ENCODE measurements at places on chromosomes 7 and 10.

DNA sequence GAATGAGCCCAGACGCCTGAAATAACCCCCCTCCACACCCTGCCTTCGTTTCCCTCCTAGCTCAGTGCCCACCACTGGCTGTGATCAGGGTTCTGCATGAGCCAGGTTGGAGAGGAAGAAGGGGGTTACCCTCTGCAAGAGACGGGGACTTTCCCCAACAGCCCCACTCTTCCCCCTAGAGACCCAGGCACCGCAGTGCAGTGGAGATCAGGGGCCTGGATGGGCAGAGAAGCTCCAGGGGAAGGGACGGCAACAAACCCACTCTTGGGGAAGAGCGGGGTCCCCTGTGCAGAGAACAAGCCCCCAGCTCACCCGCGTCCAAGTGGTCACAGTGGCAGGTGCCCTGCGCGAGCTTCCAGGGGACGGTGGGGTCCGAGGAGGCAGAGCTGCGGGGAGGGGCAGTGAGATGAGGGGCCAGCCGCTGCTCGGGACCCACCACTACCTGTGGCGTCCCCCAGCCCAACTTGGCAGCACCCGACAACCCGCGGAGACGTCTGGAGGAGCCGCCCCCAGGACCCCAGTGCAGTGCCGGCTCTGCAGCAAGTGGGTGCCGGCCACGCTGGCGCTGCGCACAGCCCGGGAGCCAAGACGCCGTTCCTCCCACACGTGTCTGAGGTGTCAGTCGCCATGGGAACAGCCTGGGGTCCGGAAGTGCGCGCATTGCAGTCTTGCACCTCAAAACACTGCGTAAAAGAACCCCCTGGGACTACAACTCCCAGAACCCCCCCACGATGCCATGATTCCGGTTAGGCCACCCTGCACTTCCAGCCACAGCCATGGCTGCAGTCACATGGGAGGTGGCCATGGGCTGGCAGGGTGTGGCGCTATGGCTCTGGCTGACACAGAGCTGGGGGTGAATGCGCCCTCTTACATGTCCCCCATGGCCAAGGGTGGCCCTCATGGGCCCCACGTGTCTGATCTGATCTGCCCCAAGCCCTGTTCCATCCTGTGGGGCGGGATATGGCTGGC is 45.8 kb upstream of the WIPI2 start:
- DNase-seq = no peak

- DNase-seq = no peak
These were observed 28.7 kb upstream of the ADARB2 start for GRCh38 chr10:1766049-1766448.

DNA sequence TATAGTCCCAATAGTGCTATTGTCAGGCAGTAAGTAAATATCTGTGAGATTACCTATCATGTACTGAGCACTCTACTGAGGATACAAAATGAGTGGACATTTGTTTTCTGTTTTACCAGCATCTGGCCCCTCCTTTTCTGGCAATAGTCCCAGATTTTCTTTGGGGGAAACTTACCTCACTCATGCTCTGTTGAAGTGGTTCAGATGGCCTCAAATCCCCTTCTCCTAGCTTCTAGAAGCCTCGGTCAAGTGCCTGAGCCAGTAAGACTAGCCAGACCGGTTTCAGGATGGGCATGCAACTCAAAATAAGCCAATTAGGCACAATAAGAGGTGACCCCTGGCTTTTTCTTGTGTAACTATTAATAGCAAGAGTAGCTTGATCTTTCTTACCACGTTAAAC is 19.7 kb downstream of the TRDMT1 start:
- DNase-seq = no peak

DNA sequence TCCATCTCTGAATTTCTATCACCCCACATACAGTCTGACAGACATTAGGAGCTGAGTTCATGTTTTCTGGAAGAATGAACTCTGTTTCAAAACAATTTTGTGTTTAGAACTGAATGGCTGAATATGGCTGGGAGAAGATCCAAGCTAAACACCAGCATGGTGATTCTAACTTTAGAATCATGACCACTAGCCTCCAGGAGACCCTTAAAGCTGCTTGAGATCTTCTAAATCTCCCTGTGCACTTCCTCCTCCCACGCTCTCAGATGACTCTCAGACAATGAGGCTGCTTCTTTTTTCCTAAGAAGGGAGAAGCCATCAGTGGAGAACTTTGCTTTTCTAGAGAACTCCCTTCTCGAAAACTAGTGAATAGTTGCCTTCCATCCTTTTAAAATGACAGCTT is 711.2 kb downstream of the GRID1 start:
- DNase-seq = no peak

GRCh38 chr10:62082729-62083411 is 181.4 kb downstream of the ARID5B start:
- DNase-seq = no peak

DNA sequence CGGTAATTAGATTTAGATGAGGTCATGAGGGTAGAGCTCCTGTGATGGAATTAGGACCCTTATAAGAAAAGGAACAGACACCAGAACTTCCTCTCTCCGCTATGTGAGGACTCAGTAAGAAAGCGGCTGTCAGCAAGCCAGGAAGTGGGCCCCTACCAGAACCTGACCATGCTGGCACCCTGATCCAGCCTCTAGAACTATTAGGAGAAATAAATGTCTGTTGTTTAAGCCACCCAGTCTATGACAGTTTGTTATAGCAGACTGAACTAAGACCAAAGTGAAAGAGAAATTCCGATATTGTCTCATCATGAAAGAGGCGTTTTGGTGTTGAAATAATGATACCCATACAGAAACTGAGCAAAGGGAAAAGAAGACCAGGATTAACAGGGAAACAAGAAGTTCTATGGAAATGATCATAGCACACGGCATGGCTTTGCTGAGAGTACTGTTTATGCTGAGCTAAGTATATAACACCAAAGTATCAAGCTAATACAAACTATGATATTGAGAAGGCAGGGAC is 9.2 kb downstream of the CLEC2L start:
- no peak for DNase-seq

DNA sequence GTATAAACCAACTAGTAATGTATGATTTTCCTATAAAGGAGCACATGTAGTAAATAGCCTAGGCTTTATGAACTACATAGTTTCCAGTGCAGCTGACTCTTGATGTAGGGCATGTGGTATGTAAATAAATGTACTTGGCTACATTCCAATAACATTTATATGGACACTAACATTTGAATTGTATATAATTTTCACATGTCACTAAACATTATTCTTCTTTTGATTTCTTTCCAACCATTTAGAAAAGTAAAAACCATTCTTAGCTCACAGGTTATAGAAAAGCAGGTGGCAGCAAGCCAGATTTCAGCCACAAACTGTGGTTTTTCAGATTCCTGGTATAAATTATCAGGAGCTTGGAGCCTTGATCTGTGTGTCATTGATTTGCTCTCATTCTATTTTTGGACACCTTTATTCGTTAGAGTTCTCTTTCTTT is 1182.0 kb downstream of the CNTNAP2 start:
- peak; percentile 22 for DNase-seq

DNA sequence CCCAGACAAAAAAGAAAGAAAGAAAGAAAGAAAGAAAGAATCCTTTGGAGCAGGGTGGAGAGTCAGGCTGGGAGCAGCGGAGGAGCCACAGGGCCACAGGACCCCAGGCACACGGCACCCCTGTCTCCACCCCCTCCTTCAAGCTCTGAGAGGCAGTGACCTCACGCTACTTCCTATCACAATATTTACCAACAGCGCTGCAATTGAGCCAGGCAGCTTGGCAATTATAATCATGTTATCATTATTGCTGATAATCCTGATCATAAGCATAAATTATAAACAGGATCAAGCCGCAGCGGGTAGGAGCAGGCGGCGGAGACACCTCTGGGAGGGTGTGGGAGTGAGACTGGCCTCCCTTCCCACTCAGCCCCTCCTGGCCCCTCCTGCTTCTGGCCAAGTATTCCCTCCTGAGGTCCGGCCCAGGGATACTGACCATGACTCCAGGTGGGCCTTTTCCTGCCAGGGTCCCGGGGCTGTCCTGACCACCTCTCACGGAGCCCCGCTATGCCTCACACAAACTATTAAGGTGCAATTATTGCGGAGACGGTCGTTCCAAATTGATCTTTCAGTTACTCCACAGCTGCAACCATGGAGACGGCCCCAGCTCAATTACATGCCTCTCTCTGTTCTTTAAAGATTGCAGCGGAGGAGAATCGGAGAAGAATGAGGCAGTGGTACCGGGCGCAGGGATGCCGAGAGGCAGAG is 10.0 kb upstream of the GTF2IRD1 start:
- DNase-seq = no peak

DNA sequence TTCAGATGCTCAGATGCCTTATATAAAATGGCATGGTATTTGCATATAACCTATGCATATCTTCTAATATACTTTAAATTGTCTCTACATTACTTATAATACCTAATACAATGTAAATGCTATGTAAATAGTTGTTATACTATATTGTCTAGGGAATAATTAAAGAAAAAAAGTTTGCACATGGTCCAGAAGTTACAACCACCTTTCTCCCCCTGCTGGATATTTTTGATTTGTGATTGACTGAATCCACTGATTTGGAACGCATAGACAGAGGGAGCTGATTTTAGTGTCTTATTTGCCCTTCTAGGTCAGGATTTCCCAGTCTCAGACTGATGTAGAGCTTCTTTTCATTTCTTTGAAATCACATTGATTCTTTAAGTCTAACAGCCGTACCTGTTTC is 31.8 kb downstream of the MDFIC start:
- DNase-seq = no peak

- DNase-seq = no peak
These were observed 33.3 kb downstream of the GNA12 start for GRCh38 chr7:2810682-2811415.
